ENCODE measurements at places on chromosomes 16 and 17.

DNA sequence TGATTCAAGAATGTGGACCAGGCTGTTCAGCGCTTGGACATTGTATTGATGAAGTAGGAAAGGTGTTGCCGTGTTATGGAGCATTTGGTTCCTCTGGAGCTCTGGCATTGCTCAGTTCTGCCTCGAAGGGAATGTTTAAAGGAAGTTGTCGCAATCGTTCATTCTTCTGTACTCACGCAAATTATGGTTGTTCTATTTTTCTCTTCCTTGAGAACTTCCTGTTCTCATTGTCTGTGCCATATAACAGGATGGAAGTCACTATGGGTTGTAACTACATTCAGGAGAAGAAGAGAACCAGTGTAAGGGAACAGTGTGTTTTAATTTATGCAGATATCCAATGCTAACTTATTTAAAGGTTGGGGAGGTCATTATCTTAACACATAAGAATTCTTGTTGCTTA is 13.0 kb downstream of the PCTP start:
- DNase-seq: no peak

DNA sequence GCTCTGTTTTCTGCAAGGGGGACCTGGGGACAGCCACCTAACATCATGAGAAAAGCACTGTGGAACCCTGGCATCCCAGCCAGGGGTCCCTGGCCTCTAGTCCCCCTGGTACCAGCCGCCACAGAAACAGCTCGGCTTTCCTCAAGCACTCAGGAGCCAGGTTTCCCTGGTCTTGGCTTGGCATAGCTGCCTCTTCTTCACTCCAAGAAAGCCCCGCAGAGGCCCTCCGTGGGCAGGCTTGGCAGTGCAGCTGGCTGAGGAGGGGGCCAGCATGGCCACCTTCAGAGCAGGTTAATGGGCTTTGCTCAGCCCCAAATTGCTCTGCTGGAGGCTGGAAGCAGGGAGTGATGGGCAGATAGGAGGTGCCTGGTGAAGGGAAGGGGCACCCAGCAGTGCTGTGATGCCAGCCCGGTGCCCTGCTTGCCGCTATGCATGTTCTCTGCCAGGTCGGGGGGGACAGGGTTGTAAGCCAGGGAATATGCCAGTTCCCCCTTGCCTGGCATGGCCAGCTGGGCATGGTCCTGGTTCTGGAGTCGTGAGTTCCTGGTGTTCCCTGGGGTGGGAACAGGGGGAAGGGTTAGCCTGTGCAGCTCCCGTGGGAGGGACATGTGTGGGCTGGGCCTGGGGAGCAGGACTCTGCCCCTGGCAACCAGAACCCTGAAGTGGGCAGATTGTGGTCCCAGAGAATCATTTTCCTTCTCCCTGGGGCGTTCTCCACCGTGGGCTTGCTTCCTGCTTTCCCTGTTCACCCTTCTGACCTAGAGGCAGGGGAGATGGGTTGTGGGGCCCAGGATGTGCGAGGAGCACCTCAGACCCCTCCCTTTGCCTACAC is 3.2 kb downstream of the ANKRD13B start:
- DNase-seq: no peak

- DNase-seq: no peak
Measured at GRCh38 chr17:49200423-49201083, 9.8 kb downstream of the GNGT2 start.

GRCh38 chr17:69415431-69415830 is 934 bp downstream of the MAP2K6 start:
- DNase-seq: no peak

DNA sequence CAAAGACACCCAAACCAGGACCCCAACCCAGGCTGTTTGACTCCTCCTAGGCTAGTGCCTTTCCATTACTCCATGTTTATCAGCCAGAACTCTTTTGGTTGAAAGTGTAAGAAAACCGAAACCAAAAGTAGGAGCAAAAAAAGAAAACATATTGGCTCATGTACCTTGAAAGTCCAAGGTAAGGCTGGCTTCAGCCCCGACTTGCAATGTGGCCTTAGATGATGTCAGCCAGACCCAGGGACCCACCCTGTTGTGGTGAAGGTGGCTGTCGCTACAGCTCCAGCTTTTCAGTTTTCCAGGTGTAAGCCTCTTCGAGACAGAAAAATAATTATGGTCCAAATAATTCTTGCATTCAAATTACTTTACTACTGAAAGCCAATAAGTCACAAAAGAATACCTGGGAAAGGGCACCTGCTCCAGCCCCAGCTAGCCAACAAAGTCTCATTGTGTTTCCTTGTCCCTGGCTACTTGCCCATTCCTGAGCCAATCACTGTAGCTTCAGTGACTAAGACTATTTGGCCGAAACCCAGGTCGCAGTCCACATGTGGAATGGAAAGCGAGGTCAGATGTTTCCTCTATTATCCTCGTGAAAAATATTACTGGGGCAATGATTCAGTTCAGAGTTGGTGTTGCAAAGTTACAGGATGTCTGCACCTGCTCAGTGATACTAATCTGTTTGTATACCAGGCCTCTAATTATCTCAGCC is 20.7 kb downstream of the DNAH9 start:
- peak; percentile 55 for DNase-seq

DNA sequence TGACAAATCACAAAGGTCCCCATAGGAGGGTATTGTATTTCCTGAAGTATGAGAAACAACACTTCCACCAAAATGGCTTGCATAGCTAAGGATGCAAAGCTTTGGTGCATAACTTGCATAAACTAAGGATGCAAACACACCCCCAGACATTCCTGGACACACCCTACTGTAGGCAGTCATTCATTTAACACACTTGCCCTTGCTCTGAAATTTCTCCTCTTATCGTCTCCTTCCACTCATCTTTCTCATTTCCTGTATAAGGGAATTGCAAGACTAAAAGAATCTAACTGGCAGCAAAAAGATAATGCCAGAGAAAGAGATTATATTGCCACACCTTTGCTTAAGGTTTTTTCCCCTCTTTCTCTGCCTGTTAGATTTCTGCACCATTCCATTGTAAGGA is 28.3 kb downstream of the CHD9 start:
- no peak for DNase-seq

GRCh38 chr16:85486256-85486915 is 126.7 kb upstream of the GSE1 start:
- no peak for DNase-seq

GRCh38 chr16:59596693-59597092 is 862.6 kb upstream of the GOT2 start:
- no peak for DNase-seq

DNA sequence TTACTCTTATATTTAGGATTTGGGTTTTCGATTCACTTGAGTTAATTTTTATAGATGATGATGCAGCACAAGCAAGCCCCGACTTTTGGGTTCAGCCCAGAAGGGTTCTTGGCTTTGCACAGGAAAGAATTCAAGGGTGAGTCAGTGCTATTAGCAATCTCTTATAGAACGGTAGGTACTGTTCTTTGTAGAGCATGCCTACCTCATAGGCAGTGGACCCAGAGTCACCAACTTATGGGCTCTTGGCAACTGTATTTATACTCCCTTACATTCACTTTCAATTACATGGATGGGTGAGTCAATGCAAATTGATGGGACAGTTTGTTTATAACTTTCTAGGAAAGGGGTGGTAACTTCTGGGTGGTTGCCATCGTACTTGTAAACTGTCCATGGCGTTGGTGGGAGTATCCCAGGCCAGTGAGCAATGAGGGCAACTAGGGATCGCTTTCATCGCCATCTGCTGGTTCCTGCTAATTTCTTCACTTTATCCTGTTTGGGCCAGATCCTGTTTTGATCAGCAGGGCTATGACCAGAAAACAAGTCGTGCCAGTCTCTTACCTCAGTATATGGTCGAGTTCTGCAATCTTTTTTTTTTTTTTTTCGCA is 362.6 kb downstream of the CNTNAP4 start:
- DNase-seq: peak; percentile 58

DNA sequence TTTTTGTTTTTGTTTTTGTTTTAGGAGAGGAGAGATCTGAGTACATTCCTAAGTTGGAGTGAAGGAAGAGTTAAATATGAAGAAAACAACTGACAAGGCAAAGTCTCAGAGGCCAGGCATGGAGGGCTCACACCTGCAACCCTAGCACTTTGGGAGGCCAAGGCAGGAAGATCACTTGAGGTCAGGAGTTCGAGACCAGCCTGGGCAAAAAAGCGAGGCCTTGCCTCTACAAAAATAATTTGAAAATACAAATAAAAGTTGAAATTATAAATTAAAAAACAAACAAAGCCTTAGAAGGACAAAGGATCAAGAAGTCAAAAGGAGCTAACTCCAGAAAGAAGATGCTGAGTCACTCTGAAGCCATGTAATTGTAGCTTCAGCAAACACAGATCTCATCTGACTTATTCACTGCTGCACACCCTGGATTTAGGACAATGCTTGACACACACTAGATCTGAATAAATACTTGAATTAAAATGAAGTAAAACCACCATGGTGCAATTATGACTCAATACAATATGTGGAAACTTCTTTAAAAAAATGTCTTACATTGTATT is 9.1 kb downstream of the CEP20 start:
- DNase-seq: peak; percentile 71

DNA sequence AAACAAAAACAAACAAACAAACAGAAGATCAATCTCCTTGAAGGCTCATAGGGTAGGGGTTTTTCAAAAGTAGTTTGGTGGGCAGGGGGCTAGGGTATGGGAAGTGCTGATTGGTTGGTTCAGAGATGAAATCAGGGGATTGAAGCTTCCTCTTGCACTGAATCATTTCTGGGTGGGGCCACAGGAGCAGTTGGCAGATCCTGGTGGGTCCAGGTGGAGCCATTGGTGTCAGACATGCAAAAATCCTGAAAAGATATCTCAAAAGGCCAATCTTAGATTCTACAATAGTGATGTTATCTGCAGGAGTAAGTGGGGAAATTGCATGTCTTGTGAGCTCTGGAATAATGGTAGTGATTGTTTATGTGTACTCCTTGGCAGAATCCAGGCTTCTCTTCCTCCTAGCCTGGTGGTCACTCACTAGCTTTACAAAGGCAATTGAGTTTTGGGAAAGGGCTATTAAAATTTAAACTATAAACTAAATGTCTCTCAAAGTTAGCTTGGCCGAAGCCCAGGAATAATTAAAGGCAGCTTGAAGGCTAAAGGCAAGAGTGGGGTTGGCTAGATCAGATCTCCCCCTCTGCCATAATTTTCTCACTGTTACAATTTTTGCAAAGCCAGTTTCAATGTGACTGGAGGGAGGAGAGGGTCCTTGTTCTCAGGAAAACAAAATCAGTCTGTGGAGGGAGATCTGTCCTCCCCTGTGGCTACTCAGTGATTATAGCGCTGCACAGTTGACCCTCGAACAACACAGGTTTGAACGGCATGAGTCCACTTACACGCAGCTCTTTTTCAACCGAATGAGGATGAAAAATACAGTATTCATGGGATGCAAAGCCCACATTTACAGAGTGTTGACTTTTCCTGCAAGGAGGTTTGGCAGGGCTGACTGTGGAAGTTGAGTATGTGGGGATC is 45.2 kb downstream of the RNF112 start:
- DNase-seq: no peak

GRCh38 chr17:305090-305976 is 47.3 kb downstream of the RPH3AL start:
- peak; percentile 46 for DNase-seq

DNA sequence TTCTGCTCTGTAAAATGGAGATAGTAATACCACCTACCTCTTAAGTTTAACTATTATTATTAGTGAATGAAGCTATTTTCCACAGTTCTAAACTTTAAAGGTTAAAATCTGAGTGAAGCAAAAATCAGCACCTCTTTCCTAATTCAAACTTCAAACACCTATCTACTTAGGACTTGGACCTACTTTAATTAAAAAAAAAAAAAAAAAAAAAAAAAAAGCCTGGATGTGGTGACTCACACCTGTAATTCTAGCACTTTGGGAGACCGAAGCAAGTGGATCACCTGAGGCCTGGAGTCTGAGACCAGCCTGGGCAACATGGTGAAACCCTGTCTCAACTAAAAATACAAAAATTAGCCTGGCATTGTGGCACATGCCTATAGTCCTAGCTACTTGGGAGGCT is 5.0 kb upstream of the KANSL1 start:
- peak; percentile 41 for DNase-seq

DNA sequence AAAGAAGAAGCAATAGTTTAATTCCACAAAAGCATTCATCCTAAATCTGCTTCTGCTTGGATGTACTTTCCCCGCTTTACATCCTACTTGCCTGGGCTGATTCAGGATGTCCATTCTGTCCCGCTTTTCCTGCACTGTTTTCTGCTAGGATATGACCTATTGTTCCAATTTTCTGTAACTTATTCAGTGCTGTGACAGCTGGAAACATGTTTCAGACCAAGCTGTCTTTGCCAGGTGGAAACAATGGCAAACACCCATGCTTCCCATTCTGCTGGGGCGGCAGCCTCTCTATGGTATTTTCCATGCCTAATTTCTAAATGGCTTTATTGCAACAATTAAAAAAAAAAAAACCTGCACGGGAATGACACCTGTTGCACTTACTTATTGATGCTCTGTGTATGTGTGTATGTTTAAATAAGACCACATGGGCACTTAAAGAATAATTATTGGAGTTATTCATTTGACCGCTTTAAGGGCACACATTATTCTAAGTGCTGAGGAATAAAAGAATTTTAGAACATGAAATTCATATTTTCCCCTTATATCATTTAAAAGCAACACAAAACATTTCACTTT is 21.0 kb downstream of the COQ7 start:
- no peak for DNase-seq

GRCh38 chr17:17205368-17206123 is 587 bp downstream of the PLD6 start:
- peak; percentile 41 for DNase-seq

DNA sequence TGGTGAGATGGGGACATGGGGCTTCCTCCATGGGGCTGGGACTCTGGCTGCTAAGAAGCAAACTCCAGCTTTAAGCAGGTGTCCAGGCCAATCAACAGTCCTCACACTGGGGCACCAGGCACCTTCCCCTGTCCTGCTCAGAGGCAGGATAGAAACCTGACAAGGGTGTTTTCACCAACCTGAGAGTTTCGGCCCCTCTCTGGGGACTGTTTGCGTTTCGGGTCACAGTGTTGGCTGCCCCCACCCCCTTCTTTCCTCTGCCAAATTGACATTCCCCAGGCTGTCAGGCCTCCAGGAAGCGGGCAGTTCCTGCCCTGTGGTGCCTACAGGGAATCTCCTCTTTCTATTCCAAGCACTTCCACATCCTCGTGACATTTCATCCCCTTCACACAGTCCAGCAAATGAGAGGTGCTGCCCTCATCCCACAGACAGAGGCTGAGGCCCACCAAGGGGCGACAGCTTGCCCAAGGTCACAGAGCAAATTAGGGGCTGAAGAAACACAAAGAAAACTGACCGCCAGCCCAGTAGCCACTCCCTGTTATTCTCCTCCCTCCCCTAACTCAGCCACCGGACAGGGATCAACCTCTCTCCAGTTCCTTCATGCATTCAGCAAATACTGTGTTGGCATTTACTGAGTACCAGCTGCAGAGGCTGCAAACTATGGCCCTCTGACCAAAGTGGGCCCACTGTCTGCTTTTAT is 38.0 kb downstream of the MMP15 start:
- DNase-seq: no peak

GRCh38 chr16:29975811-29976511 is 2.3 kb downstream of the TAOK2 start:
- no peak for DNase-seq

DNA sequence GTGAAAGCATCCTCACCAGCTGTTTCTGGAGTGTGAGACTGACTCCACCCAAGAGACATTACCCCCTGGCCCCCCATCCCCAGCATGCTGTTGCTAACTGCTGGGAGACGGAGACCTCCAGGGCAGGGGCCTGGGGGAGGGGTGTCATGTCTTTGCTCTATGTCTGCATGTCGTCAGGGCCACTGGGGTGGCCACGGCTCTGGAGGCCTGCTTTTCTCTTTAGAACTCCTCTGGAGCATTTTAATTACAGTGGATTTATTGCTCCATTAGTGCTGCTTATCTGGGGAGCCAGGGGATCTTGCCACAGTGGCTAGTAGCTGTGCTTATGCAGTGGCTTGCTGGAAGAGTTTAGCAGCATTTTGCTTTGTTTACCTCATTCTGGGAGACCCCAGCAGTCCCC is 32.3 kb downstream of the CLEC16A start:
- no peak for DNase-seq
